ENCODE measurements at places on chromosomes 1 and 21. TPM values are rescaled to one million over a fixed set of nuclear protein-coding genes. Genes with fewer than 3 reads are reported as not detected.

DNA sequence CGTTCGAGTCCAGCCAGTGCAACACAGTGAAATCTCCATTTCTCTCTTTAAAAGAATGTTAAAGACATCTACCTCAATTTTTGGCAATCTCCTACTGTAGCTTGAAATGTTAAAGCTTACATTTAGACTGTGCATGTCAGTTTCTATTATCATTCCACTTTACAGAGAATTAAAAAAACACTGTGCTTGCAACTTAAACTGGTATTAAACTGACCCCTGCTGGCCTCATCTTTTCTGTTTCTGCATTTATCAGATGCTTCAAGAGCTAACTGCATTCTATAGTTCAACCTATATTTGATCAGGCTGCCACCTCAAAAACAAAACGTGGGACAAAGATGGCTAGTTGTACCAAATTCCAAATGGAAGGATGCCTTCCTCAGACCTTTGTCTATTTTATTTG is 226.5 kb downstream of the SMYD3 start:
- no peak for DNase-seq

- no peak for DNase-seq
Observed at GRCh38 chr1:45407629-45408287, 67.5 kb upstream of the MUTYH start.

DNA sequence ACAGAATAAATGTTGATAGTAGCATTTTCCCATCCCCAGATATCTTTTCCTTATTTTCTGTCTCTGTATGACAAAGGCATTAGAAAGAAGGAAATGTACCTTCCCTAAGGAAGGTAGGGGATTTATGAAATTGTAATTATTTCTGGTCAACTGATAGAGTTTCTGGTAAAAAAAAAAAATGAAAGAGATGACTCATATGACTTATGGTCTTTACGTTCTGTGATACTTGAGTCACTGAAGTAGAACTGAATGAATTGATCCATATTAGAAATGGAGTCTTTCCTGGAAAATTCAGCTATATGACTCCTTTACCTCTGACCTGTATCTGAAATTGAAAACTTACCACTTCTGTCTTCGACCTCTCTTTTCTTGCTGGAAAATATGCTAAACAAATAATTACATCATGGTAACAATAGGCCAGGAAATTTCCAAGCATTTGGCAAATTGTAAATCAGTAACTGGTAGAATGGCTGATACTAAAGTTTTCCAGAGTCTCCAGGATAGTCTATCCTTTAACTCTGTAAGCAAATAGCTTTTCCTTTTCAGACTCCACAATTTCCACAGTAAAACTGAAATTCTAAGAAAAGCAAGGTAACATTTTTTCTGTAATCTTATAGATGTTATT is 364.3 kb upstream of the PTBP2 start:
- no peak for DNase-seq

DNA sequence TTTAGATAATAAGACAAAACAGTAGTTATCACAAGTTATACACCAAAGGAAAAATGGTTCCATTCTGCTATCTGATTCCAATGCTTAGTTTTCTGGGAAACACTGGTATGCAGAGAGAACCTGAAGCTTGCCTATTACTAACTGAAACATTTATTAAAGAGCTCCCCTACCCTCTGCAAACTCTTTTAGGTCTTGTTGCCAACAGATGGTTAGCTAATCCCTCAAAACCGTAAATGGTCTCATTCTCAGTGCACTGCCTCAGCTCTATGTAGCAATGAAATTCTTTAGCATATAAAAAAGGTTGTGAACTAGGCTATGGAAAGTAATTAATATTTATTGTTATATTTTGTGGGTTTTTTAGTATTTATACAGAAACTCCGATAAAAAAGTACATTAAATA is 20.4 kb downstream of the C21orf91 start:
- no peak for DNase-seq

Gene OLFML3
- not detected for polyA plus RNA-seq

Gene SOX13
- not detected for polyA plus RNA-seq

Gene PPFIA4
- 44.3 TPM for polyA plus RNA-seq
